ENCODE measurements at places on chromosomes 16 and 17. TPM values are rescaled to one million over a fixed set of nuclear protein-coding genes. Genes with fewer than 3 reads are reported as not detected.
A peak's percentile ranks its signal among the peaks of the same experiment; 100 is the strongest.

DNAH3 gene
- 4.8 TPM for total RNA-seq

KRTAP3-1 gene
- total RNA-seq = not detected

CCL8 gene
- total RNA-seq = not detected

TNFRSF13B gene
- total RNA-seq = 1.4 TPM

TBC1D28 gene
- total RNA-seq = not detected

- DNase-seq = no peak
These were observed 7.6 kb downstream of the AIPL1 start for GRCh38 chr17:6427279-6427781.

GRCh38 chr16:83040174-83040573, 413.4 kb downstream of the CDH13 start:
- no peak for DNase-seq

DNA sequence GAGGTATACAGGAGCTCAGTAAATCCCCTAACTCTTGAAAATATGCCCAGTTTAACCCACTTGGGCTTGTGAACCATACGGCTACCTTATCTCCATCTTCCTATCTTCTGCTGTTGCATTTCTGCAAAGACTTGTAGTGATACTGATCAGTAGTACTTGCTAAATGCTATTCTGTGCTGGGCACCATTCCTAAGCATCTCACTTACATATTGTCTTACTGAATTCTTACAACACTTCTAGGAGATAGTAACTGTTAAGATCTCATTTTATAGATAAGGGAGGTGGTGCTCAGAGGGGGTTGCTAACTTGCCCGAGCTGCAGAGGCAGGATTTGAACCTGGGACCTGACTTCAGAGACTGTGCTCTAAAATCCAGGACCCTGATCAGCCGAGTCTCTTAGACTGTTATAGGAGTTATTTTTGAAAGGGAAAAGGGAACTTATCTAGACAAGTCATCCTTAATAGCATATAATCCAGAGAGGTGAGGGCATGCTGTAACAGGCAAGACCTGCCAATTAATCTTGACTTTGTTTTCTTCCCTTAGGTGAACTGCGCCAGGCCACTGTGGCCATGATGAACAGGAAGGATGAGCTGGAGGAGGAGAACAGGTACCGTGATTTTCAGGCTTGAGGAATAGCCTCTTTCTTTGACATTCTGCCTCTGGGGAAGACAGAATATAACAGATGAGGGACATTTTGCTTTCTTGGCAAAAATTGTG, 149.7 kb downstream of the SNX29 start:
- DNase-seq = no peak

DNA sequence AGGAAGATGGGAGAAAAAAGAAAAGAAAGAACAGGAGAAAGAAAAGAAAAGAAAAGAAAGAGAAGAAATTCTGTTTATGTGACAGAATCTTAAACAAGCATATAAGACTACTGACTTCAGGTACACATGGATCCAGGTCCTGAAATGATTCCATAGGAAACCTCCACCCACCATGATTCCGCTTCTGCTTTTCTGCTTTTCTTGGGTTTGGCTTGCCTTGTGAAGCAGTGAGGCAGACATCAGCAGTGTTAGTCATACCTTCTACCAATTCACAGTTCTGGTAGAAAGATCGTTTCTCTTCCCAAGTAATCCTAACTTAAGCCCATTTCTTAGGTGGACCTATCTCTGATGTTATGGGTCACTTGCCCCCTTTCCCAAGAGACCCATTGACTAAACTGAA, 660.1 kb upstream of the RBFOX1 start:
- DNase-seq = no peak

DNA sequence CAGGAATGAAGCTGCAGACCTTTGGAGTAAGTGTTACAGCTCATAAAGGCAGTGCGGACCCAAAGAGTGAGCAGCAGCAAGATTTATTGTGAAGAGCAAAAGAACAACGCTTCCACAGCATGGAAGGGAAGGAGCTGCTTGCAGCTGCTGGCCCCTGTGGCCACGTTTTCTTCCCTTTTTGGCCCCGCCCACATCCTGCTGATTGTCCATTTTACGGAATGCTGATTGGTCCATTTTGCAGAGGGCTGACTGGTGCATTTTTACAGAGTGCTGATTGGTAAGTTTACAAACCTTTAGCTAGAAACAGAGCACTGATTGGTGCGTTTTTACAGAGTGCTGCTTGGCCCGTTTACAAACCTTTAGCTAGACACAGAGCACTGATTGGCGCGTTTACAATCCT, 841.5 kb downstream of the CDH11 start:
- no peak for DNase-seq

DNA sequence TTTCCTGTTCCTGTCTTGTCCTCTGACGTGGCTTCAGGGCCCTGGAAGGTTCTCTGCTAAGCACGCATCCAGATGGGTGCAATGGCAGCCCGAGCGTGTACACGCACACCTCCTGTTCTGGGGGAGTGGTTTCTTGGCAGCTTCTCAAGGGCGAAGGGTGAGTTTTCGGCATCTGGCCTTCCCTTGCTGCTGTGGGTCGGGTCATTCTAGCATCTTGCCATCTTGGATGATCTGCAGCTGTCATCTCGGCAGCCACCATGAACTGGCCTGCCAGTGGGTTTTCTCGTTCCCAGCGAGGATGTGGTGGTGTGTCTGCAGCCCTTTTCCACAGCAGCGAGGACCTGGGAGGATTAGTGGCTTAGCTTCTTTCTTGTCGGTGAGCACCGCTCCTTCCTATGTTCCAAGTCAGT, 10.6 kb downstream of the MSI2 start:
- no peak for DNase-seq

GRCh38 chr17:62057696-62058095, 7.4 kb downstream of the MED13 start:
- DNase-seq = no peak

DNA sequence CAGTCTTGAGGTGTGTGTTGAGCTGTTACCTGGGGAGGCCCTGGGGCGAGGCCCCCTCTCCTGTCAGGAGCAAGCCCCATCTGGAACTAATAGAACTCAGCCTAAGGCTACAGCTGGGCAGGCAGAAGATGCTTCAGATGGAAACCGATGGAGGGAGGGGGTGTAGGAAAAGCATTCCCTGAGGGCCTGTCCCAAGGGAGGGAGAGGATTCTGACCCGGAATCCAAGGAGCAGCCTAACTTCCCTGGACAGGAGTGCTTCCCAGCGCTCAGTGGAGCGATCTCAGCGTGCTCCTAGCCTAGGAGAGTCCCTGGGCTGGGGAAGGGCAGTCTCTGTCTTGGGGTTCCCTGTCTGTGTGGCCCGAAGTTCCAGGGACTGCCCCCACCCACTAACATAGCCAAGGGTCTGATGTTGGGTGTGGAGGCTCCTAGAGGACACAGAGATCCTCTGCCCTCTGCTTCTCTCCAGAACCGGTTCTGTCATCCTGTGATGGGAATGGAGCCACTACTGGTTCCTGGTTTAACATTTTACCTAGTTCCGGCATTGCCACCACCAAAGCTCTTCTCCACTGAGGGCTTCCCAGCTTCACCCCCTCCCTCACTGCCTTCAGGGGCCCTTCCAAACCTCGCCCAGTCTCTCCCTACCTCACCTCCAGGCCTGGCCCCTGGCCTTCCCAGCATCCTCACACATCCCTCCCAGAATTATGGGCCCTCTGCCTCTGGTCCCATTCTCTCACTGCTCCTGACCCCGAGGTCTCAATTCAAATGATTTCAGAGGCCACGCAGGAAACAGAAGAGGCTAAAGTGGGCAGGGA, 58.7 kb downstream of the RTN4RL1 start:
- DNase-seq = no peak

DNA sequence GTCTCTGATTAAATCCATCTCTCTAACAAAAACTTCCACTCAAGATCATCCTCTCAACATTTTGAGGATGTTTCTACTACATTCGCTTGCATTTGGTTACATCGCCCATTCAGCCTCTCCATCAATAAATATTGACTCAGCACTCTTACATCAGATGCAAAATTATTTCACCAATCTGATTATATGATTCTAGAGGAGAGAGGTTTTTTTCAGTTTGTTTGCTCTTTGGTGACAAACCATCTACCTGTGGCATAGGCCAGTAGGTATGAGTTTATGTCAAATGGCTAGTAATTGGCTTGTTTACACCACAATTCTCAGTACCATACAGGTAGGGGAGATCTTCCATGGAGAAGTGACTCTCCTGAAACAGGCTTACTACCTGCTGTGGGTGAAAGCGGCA, 52.3 kb downstream of the TOX3 start:
- DNase-seq = no peak

- DNase-seq = peak; percentile 86
These were observed 2.3 kb downstream of the RPUSD1 start for GRCh38 chr16:785563-786535.
